GDM1 (cell line): ENCODE measurements at places on chromosomes 11 and 22.

DNA sequence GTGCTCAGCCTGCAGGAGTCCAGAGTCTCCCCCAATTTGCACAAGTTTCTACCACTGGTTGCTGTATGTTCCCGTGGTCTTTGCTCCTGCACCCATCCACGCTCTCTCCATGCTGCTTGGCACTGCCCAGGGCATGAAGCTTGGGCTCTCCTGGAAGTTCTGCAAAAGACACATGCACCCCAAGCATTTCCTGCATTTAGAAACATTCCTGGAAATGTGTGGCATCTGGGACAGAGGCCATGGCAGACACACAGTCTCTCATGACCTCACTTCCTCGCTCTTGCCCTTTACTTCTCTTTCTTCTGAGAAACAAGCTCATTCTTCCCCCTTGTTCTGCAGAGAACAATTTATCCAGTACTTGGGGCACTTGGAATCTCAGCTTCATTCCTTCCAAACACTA lies 489.5 kb downstream of the BUD13 start:
- no peak for DNase-seq

GRCh38 chr11:68541991-68542390 lies 81.4 kb downstream of the PPP6R3 start:
- DNase-seq: no peak

DNA sequence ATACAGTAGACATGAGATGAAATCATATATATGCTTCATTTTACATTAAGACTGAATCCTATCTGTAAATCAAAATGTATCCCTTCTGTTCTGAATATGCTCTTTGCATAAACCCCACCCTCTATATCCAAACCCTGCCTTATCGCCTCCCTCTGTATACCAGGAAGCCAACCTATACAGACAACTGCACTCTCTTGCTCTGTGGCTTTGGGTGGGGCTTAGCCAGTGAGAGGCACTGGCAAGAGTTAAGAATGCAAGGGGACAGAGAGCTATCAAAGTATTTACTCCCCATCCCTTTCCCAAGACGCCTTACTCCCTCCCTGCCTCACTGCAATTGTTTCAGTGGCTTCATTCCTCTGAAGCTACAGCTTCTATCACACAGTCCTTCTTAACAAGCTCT lies 309.8 kb downstream of the TTC28 start:
- no peak for DNase-seq

DNA sequence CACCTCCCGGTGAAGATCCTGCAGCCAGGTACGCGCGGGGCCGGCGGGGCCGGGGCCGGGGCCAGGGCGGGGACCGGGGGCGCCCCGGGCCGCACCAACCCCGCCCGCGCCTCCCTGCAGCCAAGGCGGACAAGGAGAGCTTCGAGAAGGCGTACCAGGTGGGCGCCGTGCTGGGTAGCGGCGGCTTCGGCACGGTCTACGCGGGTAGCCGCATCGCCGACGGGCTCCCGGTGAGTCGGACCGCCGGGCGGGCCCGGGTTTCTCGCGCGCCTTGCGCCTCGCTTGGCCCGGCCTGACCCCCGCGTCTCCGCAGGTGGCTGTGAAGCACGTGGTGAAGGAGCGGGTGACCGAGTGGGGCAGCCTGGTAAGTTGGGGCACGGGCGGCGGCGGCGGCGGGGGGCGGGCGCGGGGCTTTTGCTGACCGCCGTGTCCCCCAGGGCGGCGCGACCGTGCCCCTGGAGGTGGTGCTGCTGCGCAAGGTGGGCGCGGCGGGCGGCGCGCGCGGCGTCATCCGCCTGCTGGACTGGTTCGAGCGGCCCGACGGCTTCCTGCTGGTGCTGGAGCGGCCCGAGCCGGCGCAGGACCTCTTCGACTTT lies 531 bp downstream of the PIM3 start:
- no peak for DNase-seq

- DNase-seq: no peak
Measured at GRCh38 chr11:61602775-61603569, 22.1 kb upstream of the SYT7 start.
